Activated naive CD4-positive, alpha-beta T cell treated with Interleukin-2 at 50 U/mL for 16 hours (primary cell): ENCODE measurements at places on chromosomes 3 and 15.

GRCh38 chr3:124993466-124993865 lies 58.9 kb upstream of the MUC13 start:
- no peak for DNase-seq

DNA sequence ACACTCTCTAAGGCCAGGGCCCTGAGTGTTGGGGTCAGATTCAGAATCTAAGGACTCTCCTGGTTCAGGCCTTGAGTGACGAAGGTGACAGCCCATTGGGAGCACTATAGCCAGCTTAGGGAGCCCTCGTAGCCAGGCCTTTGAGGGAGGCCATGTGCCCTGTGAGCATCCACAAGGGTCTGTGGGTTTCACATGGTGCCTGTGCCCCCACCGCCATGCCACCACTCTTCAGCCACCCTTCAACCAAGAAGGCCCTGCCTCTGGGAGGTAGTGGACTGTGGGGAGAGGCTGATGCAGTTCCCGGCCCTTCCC lies 37.5 kb downstream of the TSPAN3 start:
- no peak for DNase-seq

DNA sequence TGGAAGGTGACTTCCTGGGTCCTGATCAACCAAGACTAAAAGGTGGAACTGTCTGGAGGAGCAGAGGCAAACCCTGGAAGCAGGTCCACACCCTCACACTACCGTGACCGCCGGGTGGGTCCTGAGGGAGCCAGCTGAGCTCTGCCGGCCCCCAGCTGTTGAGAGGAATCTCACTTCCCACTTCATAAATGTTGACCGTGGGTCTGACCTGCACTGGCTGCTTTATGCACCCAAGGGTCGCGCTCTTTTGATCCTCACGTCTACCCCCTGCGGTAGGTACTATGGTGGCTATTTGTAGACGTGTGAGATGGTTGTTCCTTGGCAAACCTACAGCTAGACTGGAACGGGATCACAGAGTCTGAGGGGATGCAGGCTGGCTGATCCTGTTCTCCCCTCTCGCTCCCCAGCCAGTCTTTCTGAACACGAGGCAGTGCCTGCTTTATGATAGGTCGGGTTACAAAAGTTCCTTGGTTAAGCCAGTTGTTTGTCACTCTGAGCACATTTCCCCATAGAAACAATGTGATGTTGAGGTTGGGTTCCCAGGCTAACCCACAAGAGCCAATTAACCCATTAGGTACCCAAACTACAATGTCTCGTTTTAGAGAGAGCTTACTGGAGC lies 113.0 kb upstream of the ETV5 start:
- no peak for DNase-seq

DNA sequence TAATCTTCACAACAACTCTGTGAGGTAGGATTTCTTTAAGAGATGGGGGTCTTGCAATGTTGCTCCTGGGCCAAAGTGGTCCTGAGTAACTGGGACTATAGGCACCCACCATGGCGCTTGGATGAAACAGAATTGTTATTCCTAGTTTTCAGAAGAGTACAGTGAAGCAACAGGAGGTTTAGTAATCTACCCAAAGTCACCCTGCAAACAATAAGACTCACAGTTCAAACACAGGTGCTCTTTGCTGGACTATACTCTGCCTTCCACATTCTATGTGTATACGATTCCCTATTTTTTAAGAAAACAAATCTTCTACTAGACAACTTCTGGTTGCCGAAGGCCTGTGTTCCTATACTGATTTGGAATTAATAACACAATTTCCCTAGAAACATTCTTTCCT lies 8.1 kb downstream of the C3orf70 start:
- no peak for DNase-seq

DNA sequence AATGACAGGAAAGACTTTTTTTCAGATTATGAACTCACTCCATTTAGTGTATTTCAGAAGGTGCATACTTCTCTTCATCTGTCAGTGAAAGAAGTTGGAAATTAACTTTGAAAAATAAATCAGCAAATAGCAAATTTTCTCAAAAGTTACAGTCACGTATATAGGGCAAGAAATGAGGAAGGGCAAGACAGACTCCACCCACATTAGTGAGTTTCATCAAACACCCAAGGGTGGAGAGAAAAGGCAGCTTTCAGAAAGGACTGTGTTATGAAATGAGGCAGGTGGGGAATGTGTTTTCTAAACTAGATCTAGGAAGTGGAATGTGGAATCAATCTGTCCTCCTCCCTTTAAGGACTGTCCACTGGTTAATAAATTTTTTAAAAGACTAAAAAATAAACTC lies 2.9 kb downstream of the SLC22A13 start:
- no peak for DNase-seq

GRCh38 chr3:57152151-57153143 lies 12.7 kb downstream of the IL17RD start:
- no peak for DNase-seq

GRCh38 chr3:20404741-20405100 lies 218.7 kb upstream of the SGO1 start:
- no peak for DNase-seq

- DNase-seq, result no peak
Observed at GRCh38 chr3:55512571-55513343, 25.7 kb upstream of the WNT5A start.

DNA sequence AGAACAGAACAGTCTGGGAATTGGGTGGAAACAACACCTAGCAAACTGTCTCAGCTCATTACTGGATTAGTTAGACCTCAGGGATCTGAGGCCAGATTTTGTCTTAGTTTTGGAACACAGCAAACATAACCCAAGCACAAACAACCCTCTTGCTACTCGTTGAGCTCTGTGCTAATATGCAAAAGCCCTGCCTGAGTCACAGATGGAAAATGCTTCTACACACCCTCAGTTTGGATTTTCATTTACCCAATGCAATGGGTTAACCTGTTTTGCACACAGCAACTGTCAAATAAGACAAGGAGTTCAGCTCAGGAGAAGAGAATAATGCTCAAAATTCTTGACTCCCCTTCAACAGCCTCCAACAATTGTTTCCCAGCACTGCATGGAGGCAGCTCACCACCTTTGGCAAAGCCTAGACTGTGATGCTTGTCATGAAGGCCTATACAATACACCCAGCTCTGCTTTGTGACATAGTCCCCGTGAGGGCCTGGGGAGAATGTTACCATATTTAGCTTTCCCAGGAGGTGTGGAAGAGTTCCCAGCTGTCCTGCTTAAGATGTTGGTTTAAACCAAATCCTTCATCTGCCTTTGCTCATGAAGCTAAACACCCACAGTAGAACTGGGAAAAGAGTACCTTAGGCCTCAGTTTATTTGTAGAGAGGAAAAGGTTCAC lies 68.9 kb upstream of the MNS1 start:
- DNase-seq, result no peak

- no peak for DNase-seq
Observed at GRCh38 chr15:66008940-66009562, 139.8 kb downstream of the RAB11A start.

DNA sequence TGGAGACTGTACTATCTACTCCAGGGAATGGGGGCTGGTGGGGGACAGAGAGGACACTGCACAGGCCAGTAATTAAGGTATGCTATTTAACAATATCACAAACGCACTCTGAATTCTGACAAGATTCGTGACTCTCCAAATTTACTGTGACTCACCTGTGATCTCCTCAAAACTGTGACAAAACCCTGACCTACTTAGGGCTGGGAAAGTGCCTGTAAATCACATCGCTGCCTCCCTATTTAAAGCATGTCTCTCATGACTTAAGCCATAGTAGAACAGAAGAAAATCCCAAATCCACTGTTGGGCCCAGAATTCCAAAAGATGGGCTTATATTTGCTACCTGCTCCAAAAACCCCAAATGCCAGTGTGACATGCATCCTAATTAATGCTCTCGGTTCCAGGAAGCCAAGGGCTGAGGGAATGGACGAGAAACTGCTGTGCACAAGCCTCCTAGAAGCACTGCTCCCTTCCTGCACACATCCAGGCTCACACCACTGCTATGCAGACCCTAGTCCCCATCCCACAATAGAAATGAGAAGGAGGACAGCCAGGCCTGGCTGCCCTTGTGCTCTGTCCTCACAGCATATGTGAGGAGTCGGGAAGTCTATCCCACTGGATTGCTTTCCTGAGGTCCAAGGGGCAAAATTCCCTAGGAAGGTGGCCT lies 187.7 kb upstream of the CHRNA7 start:
- DNase-seq, result no peak

GRCh38 chr3:174162550-174162949 lies 696.6 kb upstream of the NAALADL2 start:
- DNase-seq, result no peak

DNA sequence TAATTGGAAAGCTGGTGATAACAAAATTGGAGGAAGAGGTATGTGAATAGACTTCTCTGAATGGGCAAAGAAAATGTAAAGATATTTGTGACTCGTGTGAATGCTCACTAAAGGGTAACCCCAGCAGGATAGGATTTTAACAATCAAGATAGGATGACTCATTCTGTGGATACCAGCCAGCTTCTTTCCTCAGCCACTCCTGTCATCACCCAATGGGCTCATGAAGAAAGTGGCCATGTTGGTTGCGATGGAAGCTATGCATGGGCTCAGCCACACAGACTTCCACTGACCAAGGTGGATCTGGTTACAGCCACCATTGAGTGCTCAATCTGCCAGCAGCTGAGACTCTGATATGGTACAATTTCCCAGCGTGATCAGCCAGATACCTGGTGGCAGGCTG lies 40.9 kb downstream of the STRIT1 start:
- DNase-seq, result no peak

DNA sequence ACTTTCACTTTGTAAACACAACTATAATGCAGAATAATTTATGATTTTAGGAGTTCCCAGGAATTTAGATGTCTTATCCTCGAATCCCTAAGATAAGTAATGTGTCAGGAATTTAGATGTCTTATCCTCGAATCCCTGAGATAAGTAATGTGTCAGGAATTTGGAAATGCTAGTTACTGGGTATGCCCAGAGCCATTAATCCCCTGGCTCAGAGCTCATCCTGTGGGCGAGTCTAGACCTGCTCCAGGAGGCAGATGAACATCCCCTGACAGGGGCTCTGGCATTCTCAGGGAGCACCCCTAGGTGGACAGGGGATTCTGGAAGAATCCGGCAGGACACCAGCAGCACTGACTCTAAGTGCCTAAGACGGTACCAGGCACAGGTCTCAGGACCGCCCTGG lies 163.3 kb downstream of the ARRDC4 start:
- no peak for DNase-seq

DNA sequence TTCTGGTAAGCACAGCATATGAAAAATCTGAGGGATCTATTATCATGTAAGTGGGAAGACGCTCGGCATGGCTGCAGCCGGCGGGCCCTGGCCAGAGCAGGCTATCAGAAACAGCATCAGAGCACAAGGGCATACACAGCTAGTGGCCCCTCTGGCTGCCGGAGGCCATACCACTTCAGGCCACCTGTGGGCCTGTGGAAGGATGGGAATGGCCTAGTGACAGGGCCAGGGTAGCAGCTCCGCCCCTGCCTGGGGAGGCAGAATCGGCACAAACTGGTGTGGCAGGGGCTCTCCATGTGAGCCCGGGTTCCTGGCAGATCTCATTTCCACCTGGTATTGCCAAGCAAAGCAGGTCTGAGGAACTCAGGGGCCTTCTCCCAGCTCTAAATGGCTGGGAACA lies 46.4 kb downstream of the SH3BP5 start:
- no peak for DNase-seq

DNA sequence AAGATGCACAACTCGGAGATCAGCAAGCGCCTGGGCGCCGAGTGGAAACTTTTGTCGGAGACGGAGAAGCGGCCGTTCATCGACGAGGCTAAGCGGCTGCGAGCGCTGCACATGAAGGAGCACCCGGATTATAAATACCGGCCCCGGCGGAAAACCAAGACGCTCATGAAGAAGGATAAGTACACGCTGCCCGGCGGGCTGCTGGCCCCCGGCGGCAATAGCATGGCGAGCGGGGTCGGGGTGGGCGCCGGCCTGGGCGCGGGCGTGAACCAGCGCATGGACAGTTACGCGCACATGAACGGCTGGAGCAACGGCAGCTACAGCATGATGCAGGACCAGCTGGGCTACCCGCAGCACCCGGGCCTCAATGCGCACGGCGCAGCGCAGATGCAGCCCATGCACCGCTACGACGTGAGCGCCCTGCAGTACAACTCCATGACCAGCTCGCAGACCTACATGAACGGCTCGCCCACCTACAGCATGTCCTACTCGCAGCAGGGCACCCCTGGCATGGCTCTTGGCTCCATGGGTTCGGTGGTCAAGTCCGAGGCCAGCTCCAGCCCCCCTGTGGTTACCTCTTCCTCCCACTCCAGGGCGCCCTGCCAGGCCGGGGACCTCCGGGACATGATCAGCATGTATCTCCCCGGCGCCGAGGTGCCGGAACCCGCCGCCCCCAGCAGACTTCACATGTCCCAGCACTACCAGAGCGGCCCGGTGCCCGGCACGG lies 991 bp downstream of the SOX2 start:
- DNase-seq, result no peak

- no peak for DNase-seq
Observed at GRCh38 chr3:25091934-25092333, 336.1 kb upstream of the RARB start.

DNA sequence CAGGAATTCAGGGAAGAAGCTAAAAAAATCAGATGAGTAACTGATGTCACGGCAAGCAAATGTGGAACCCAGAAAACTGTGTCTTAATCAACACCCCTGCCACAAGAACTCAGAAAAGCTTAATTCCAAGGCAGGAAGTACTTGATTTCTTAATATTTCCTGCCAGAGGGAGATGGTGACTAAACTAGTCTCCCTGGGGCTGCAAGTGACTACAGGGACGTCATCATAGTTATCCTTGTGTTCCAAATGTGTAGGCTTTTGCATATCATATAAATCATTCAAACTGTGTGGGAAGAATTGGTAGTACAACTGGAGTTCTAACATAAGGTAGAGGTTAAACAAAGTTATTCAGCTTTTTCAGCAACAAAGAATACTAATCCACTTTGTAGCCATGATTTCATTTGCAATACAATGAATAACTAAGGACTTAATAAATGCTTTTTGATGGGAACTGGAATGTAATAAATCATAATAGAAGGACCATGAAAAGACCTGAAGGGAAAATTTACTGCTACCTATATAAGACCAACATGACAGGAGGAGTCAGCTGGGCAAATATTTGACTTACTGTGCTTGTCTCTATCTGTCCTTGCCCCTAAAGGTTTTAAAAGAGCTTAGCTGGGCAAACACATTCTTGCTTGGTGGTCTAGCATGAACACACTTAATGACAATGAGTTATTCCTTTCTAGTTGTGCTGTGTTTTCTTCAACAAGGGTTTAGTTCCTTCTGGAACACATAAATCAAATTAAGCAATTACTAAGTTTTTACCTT lies 76.0 kb upstream of the NECTIN3 start:
- no peak for DNase-seq

DNA sequence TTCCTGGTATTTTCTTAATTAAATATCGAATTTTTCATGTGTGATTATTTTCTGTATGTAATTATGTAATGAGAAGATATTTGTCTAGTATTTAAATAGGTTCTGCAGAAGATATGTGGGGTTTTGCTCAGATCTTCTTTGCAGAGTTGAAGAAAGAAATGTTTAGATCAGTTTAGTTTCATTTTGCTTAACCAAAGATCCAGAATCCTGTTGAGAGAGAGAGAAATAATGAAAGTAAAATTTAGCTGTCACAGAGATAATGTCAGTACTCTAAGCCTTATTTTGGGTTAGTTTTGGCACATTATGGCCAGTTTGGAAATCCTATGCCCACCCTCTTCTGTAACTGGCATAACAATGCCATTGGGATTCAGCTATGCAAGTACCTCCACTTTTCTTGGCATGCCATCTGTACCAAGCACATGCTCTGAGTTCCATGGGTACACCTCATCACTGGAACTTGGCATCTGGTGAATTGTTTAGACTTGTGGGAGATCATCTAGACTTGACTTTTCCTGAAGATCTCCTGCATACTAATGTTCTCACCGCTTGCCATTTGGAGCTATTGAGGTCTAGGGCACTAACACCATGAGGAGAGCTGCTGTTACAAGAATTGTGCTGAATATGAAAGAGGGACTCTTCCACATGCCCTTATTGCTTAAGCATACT lies 30.9 kb downstream of the PLSCR1 start:
- DNase-seq, result no peak
